ENCODE measurements at places on chromosomes 3 and 15.

GRCh38 chr3:70736009-70736408 lies 423.6 kb upstream of the MDFIC2 start:
- DNase-seq: no peak

DNA sequence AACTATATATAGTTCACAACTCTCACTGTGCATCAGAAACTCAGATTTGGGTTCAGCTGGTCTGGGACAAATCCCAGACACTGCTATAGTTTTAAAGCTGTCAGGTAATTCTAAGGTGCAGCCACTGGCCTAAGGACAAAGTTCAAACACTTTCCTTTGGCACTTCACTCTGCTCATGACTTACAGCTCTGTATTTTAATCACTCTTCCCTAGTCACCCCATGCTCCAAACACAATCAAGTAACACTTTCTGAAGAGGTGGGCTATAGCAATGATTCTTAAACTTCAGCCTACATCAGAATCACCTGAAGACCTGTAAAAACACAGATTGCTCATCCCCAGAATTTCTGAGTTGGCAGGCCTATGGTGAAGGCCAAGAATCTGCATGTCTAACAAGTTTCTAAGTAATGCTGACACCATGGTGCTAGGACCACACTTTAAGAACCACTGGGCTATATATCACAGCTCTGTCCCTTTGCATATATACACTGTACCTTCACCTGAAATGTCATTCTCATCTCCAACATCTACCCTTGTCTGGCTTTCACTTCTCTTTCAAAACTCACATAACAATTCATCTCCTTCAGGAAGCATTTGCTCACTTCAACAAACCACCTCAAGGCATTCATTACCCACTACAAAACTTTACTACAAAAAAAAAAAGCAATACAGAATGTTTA lies 21.4 kb downstream of the STAG1 start:
- no peak for DNase-seq

DNA sequence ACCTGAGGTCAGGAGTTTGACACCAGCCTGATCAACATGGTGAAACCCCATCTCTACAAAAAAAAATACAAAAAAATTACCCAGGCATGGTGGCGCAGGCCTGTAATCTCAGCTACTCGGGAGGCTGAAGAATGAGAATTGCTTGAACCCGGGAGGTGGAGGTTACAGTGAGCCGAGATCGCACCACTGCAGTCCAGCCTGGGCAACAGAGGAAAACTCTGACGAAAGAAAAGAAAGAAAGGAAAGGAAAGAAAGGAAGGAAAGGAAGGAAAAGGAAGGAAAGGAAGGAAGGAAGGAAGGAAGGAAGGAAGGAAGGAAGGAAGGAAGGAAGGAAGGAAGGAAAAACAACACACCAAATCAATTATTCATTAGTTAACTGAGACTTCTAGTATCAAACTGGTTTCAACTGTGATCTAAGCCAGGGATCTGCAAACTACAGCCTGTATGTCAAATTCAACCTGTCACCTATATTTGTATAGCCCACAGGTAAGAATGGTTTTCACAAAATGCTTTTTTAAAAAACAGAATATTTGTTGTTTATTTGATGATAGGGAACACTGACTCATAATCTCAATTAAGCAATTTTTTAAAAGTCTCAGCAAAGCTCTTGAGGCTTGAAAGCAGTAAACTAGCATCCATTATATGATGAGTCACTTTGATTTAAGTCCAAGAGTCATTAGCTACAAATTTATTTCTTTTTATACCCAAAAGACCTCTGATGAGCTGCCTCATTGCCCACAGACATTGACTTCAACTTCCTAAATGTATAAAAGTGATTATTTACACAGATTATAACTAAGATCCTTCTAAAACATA lies 127.6 kb downstream of the TBL1XR1 start:
- DNase-seq: no peak

DNA sequence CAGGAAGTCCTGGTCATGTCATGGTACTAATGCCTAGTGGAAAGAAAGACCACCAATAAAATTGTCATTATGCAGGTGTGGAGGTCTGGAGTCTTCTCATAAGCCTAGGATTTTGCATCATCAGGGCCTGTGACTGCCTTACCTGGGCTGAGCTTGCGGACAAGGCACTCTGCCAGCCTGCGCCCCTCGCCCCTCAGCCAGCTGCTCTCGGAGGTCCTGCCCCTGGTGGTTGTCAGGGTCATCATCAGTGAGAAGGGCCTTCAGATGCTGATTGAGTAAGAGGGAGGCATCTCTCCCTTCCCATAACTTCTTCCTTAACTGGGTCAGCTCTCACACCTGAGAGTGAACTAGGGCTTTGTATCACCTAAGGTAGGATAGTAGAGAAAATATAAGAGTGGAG lies 132.8 kb downstream of the DCLK3 start:
- DNase-seq: no peak

- DNase-seq: no peak
Observed at GRCh38 chr3:153463895-153464294, 301.9 kb downstream of the RAP2B start.

GRCh38 chr3:33032938-33033337 lies 64.0 kb downstream of the GLB1 start:
- no peak for DNase-seq

- DNase-seq: no peak
Observed at GRCh38 chr15:89356634-89357298, 22.1 kb upstream of the POLG start.

DNA sequence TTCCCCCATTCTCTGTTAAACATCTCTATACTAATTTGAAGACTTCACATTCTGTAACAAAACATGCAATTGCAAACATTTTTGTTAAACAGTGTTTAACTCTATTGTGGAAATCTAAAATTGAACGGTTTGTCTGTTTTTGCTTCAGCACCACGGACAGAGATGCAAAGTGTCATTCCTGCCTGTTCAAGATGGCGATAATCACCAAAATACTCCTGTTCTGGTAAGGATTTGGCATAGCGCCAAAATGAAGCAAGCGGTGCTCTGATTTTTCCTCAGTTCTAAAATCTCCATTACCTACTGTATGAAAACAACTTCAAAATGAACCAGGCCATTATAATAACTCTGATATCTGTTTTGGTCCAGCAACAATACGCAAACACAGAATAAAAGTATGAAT lies 129.7 kb upstream of the TUSC7 start:
- DNase-seq: no peak

DNA sequence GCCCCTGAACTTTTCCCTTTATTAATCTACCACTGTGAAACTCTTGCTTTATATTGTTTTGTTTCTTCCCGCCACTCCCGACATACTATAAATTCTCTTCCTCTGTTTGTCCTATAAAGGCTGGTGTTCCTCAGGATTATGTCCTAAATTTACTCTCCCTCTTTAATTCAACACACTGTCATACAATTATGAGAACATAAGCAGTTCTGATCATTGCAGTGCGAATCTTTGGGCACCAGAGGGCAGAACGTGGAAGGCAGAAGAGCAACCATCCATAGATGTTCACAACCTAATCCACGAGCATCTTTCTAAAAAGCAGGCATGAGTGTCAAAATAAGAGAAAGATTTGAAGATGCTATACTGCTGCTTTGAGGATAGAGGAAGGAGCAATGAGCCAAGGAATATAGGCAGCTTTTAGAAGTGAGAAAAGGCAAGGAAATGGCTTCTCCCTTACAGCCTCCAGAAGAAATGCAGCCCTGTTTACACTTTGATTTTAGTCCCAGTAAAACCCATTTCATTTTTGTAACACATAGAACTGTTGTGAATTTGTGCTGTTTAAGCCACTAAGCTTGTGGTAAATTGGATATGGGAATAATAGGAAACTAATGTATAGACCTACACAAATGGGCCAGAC lies 179.4 kb downstream of the GBE1 start:
- DNase-seq: no peak

- no peak for DNase-seq
Observed at GRCh38 chr3:94862703-94863102, 799.8 kb downstream of the NSUN3 start.

DNA sequence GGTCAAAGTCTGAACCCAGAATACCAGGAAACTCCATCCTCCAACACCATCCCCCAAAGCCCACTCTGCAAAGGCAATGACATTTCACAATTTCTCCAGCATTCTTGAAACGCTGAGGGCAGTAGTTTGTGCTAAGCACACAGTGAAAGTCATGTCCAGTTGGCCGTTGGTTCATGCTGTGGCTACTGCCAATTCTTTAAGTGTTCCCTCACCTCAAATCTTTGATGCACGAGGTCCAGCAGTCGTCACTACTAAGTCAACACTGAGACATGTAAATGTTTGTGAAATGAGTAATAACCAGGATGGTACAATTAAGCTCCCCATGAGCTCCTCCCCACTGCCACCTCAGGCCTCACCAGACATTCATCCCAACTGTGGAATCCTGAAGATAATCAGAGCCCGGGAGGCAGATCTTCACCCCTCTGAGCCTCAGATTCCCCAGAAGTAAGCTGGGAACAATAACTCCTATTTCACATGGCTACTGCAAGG lies 7.0 kb downstream of the SUCLG2 start:
- no peak for DNase-seq

DNA sequence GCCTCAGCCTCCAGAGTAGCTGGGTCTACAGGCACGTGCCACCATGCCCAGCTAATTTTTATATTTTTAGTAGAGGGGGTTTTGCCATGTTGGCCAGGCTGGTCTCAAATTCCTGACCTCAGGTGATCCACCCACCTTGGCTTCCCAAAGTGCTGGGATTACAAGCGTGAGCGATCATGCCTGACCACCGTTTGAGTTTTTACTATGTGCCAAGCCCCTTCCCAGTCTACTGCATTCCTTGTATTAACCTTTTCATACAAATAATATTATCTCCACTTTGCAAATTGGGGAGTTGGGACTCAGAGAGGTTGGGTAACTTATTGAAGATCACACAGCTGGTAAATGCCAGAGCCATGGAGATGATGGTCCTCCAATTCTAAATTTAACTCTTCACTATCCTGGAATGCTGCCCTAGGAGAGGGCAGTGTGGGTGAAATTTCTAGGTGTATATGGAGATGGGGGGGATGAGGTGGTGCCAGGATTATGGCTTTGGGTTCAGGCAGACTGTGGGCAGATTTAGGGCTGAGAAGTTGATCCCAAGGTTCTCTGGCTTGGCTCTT lies 1.0 kb upstream of the PXK start:
- DNase-seq: no peak

GRCh38 chr3:150607267-150608065 lies 4.3 kb downstream of the SELENOT start:
- DNase-seq: no peak

- no peak for DNase-seq
Observed at GRCh38 chr3:31776016-31776415, 205.0 kb downstream of the OSBPL10 start.

GRCh38 chr3:97148931-97149330 lies 334.5 kb downstream of the EPHA6 start:
- no peak for DNase-seq

DNA sequence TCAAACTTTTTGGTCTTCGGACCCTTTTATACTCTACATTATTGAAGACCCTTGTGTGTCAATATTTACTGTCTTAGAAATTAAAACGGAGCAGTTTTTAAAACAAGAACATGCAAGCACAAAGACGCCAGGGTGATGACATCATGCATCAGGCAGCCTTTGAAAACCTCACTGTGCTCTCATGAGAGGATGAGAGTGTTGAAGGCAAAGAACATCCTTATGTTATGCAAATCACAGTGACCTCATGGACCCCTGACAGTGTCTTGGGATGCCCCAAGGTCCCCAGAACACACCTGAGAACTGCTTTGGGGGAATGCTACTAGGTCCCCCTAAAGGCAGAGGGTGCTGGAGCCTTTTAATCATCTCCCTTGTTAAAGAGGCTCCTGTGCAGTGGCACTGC lies 51.6 kb downstream of the CHDH start:
- no peak for DNase-seq

DNA sequence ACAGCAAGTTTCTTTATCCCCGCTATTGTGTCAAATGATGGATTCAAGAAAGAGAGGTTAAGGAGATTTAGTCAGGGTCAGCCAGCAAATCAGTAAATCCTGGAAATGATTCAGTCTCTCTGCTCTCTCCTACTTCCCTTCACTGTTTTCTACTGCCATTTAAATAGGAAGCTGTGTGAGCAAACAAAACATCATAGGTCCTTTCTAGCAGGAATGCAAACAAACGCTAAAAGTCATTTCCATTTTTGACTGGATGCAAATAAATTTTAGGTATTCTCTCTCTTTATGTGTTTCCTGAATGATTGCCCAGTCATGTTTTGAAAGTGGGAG lies 299.4 kb upstream of the RORA start:
- no peak for DNase-seq

GRCh38 chr15:68412218-68412617 lies 19.7 kb downstream of the ITGA11 start:
- DNase-seq: no peak

GRCh38 chr3:12227833-12228232 lies 61.0 kb upstream of the PPARG start:
- no peak for DNase-seq

GRCh38 chr3:10378742-10379141 lies 57.8 kb upstream of the SEC13 start:
- DNase-seq: no peak

DNA sequence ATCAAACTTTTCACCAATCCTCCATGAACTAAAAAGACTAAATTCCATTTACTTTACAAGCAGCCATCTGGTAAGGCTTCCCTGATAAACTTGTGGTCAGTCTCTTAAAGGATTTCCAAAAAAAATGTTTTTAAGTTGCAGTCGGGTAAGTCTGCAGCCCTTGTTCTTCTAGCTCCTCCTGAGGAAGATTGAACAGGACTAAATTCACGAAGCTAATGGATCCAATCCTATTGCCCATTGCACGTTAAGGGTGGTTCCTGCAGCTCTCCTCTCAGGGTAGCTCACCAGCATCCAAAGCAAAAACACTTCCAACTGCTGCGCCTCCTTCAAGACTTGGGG lies 2.8 kb downstream of the HES1 start:
- DNase-seq: no peak

DNA sequence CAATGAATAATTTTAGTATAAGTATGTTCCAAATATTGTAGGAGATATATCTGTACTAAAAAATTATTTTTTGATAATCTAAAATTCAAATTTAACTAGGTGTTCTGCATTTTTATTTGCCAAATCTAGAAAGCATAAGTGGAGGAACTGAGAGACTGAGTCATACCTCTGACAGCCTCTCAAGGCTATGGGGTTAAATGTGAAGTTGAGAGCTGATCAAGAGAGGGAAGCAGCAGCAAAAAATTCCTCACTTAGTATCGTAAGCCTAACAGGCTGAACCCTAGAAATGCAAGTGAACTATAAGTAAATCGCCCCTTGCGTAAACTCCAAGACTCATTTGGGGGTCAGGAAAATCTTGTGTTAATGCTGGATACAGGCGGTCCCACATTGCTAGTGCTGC lies 12.8 kb upstream of the TOPAZ1 start:
- no peak for DNase-seq

DNA sequence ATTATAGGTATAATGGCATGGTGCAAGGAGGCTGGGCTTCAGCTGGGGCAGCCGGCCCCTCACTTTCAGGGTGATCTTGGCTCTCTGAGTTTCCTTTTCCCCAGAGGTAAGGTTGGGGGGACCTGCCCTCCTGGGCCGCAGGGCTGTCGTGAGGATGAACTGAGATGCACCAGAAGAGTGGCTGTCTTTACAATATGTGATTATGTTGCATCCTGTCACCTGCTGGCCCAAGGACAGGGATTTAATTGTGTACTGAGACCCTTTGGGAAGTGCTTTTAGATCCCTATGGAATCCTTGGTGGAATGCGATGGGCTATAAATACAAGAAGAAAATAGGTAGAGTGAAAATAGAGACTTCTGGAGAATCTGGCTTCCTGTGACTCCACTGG lies 22.1 kb downstream of the ANAPC13 start:
- no peak for DNase-seq

- DNase-seq: no peak
Observed at GRCh38 chr15:95259965-95260364, 1028.6 kb downstream of the MCTP2 start.

GRCh38 chr3:77412584-77412983 lies 372.7 kb downstream of the ROBO2 start:
- no peak for DNase-seq
